Thyroid gland (tissue), 4 donors: ENCODE measurements at places on chromosomes 5 and 9. TPM values are rescaled to one million over a fixed set of nuclear protein-coding genes. Genes with fewer than 3 reads are reported as not detected.

SPATA6L gene
- 14.3 TPM for total RNA-seq

ANKRD18B gene
- 0.94 TPM for total RNA-seq

HTR1A gene
- 0.38 TPM for total RNA-seq

ORM1 gene
- not detected for total RNA-seq

OR13C4 gene
- not detected for total RNA-seq

CAVIN4 gene
- 2.1 TPM for total RNA-seq

ZDHHC12 gene
- total RNA-seq, result 21.2 TPM

ANKRD18A gene
- total RNA-seq, result 16.3 TPM

SLC6A18 gene
- not detected for total RNA-seq

ZNF879 gene
- 8.0 TPM for total RNA-seq

SLC25A2 gene
- 4.5 TPM for total RNA-seq

PCDHGB7 gene
- 19.7 TPM for total RNA-seq

ANKRD55 gene
- total RNA-seq, result 0.94 TPM

PGM5 gene
- 21.4 TPM for total RNA-seq

IFNK gene
- not detected for total RNA-seq

OMD gene
- 6.0 TPM for total RNA-seq

SMIM32 gene
- total RNA-seq, result not detected

ZSWIM6 gene
- total RNA-seq, result 13.9 TPM

ESM1 gene
- 2.3 TPM for total RNA-seq

C9orf50 gene
- total RNA-seq, result not detected

SLC28A3 gene
- total RNA-seq, result 0.15 TPM

CLINT1 gene
- 155 TPM for total RNA-seq

FBLL1 gene
- total RNA-seq, result not detected

GPR151 gene
- total RNA-seq, result not detected

ACSL6 gene
- 0.71 TPM for total RNA-seq

CYFIP2 gene
- 73.5 TPM for total RNA-seq

CCNB1 gene
- 7.7 TPM for total RNA-seq

LAMC3 gene
- total RNA-seq, result 11.1 TPM

NRG2 gene
- total RNA-seq, result 1.1 TPM

BICD2 gene
- 28.7 TPM for total RNA-seq

ANKRD20A1 gene
- 0.88 TPM for total RNA-seq

SPATA31C1 gene
- total RNA-seq, result not detected

STK32A gene
- 2.5 TPM for total RNA-seq

SEMA4D gene
- total RNA-seq, result 29.6 TPM

CTXN3 gene
- total RNA-seq, result not detected

TAF11L5 gene
- not detected for total RNA-seq

C5orf52 gene
- total RNA-seq, result not detected

GGTA1 gene
- 5.8 TPM for total RNA-seq

TAF11L10 gene
- total RNA-seq, result not detected

GABRA1 gene
- not detected for total RNA-seq

DMRT1 gene
- total RNA-seq, result 2.0 TPM

PCDHB11 gene
- total RNA-seq, result 2.3 TPM

SLC34A1 gene
- total RNA-seq, result not detected

CDH18 gene
- not detected for total RNA-seq

TICAM2 gene
- 1.4 TPM for total RNA-seq

SLCO4C1 gene
- total RNA-seq, result 0.94 TPM

RETREG1 gene
- total RNA-seq, result 22.1 TPM

PRRC1 gene
- total RNA-seq, result 47.4 TPM

CCDC180 gene
- total RNA-seq, result 10.2 TPM

CPLANE1 gene
- total RNA-seq, result 53.9 TPM

NOXA1 gene
- total RNA-seq, result 13.5 TPM

IRX2 gene
- total RNA-seq, result 7.6 TPM

GRIN1 gene
- not detected for total RNA-seq

NSUN2 gene
- total RNA-seq, result 36.1 TPM
